ENCODE measurements at places on chromosomes 13 and 19.
A peak's percentile ranks its signal among the peaks of the same experiment; 100 is the strongest.

- DNase-seq = no peak
Observed at GRCh38 chr13:59458908-59459579, 704.7 kb downstream of the DIAPH3 start.

DNA sequence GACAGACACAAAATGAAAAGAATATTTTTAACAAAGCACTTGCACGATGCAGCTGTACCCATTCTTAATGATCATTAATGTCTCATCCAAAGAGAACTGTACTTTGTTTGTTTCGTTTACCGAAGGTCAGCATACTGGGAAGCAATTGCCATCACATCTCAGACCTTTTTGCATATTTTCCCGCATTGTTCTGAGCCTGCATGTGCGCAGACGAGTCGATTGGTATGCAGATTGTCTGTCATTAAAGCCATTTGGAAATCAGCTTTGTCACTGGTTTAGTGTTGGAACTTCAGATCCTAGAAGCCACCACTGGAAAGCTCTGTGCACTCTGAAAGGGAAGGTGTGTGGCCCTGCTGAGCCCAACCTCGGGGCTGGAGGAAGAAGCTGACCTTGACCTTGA is 15.6 kb downstream of the SPACA7 start:
- DNase-seq = no peak

- DNase-seq = peak; percentile 77
Observed at GRCh38 chr19:55580628-55581144, at the start of gene ZNF579. ZNF579 (minus strand) TSS chr19:55580848; CDS start chr19:55579639, 1,209 bp downstream.

- DNase-seq = no peak
Observed at GRCh38 chr13:38255600-38255999, 94.1 kb upstream of the UFM1 start.

DNA sequence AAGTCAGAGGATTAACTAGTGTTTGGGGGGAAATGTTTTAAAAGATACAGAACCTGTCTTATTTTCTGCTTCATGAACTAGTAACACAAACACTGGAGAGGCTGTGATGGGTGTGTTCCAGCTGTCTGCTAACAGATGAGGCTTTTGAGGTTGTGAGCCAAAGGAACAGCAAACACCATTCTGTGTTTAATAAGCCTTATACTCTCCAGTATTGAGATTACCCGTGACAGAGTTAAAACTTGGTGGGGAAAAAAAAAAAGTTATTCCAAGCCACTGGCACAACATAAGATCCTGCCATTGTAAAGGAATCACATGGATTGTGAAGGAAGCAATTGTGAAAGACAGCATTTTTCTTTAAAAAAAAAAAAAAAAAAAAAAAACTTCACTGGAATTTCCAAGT is 48.4 kb downstream of the KCTD12 start:
- DNase-seq = no peak

DNA sequence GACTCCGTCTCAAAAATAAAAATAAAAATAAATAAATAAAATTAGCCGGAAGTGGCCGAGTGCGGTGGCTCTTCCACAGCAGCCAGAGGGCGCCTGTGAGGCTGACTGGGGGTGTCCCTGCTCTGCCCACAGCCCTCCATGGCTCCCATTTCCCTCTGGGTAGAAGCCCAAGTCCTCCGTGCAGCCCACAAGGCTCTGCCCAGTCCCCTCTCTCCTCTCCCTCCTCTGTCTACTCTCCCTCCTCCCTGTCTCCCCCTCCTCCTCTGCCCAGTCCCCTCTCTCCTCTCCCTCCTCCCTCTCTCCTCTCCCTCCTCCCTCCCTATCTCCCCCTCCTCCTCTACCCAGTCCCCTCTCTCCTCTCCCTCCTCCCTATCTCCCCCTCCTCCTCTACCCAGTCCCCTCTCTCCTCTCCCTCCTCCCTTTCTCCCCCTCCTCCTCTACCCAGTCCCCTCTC is 20.4 kb downstream of the MISP start:
- no peak for DNase-seq

GRCh38 chr13:111115061-111115964 is at the start of gene ARHGEF7:
ARHGEF7 (plus strand) TSS chr13:111115310; CDS start chr13:111115527, 217 bp downstream.
- no peak for DNase-seq

DNA sequence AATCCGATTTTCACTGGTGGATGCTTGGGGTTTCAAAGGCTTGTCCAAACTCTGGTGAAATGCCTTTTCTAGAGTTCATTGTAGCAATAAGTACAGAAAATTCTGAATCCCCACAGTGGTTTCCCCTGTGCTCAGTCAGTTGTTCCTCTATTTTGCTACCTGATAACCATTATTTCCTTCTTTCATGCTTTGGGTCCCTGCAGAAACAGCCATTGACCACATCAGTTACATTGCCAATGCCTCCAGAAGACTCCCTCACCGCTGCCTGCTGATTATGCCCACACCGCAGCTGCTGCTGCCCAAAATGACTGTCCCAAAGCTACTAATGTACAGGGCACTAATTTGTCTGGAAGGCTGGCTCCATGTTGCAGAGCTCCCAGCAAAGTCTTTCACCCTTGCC is 517.3 kb downstream of the KLF12 start:
- DNase-seq = no peak

- no peak for DNase-seq
Observed at GRCh38 chr19:1053176-1054101, 13.5 kb upstream of the ARHGAP45 start.

- DNase-seq = no peak
Observed at GRCh38 chr13:42100960-42101359, 52.5 kb downstream of the DGKH start.

DNA sequence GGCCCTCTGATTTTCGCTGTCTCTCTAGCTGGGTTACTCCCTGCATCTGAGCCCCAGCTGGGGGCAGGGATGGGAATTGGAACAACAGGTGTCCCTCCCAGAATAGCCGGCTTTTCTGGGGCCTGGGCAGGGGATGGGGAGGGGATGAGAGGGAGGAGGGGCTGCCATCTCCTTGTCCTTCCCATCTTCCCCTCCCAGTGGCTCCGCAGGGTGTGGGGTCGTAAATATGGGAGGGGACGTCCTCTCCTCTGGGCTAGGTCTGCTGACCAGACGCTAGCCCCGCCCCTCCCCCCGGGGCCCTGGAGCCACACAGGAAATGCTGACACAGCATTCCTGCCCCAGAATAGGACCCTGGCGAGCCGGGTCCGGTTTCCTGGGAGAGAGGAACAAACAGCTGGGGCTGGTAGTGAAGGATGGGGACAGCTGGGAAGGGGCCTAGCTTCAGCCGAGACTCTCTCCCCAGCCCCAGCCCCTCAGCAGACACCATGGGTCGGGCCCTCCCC is 1.1 kb downstream of the RYR1 start:
- peak; percentile 14 for DNase-seq

GRCh38 chr19:50419580-50420035 is 870 bp downstream of the SPIB start:
- DNase-seq = no peak

DNA sequence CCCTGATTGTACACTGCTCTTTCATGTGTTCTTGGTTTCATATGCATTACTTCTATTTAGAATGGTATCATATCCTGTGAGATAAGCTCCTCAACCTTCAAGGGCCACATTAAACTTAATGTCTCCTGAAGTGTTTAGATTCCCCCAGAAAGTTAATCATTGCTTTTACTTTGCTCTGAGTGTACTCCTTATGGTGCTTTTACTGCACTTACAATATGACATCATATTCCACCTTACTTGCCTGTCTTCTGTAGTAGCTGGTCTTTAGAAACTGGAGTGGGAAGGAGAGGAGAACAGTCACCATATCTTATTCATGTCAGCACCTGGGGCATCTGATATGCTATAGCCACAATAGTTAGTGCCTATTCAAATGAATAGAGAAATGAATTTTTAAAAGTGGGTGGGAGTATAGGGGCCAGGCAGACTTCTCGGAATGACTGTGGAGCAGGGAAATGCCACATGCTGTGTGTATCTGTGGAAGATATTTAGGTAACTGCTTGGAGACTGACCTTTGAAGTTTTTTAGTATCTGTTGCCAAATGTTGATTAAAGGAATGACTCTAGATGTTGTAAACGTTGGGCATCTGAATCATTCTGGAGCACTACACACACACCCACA is 40.2 kb downstream of the SLAIN1 start:
- DNase-seq = no peak

DNA sequence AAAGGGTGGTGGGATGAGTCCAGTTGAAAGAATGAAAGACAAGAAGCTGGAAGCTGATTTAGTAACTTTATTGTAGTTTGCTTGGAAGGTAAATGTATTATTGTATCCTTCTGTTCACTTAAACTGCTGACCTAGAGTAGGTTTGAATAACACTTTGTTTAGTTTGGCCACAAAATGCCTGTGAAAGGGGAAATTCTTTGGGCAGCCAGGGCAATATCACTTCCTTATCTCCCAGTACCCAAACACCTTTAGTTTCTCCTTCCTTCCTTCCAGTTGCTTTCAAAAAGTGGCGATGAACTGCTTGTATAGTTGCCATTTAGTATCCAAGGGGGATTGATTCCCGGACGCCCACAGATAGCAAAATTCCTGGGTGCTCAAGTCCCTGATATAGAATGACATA is 120.1 kb downstream of the PAN3 start:
- DNase-seq = no peak

GRCh38 chr13:105936816-105937215 is 598.6 kb downstream of the EFNB2 start:
- DNase-seq = no peak

GRCh38 chr13:100491164-100491842 is 97.3 kb downstream of the GGACT start:
- DNase-seq = no peak

- no peak for DNase-seq
Observed at GRCh38 chr13:60572003-60572798, 175.2 kb downstream of the TDRD3 start.

- DNase-seq = no peak
Observed at GRCh38 chr13:42549552-42549936, 24.4 kb upstream of the TNFSF11 start.

DNA sequence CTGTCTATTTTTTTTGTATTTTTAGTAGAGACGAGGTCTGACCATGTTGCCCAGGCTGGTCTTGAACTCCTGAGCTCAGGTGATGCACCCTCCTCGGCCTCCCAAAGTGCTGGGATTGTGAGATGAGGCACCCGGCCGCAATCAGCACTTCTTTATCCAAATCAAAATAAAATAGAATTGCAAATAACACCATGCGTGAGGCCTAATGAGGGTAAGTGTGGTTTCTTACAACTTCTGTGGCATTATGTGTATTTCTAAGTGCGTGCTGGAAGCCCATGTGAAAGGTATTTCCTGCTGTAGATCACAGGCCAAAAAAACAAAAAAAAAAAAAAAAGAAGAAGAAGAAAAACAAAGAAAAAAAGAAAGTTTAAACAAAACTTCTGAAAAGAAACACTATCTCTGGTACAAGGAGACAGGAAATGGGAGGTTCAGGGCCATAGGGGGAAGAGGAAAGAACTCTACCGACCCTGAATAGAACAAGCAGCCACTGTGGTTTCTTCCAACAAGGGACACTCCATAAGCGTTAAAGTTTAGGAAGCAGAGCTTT is 3.0 kb upstream of the GRAMD1A start:
- DNase-seq = no peak

DNA sequence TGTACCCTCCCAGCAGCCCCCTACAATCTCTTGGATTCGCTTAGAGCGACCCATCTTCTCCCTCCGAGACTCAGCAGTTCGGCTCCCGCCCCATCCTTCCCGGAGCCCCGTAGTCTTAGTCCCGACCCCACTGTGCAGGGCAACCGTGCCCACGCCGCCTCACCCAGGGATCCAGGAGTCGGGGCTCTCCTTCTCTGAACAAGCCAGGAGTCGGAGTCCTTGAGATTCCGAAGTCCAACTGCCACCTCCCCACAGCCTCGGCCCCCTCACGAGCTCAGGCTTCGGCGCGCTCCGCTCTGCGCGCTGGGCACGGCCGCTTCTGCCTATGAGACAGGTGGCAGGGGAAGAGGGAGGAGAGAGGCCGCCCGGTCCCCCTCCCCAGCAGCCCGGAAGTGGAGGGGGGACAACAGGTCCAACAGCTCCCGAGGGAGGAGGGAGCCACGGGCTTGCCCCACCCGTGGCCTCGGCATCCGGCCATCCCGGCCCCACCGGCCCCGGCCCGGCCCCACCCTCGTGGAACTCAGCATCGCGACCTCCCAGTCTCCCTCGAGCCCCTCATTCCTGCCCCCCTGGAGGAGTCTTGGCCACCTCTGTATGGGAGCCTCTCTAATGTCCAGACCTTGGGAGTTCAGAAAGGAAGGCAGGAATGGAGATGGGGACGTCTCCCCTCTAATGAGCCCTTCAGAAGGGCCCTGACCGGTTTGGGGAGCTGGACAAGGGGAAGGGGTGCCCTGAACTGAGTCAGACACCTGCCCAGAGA is at the start of gene PHLDB3:
TSS of gene PHLDB3 (minus strand) at position 321 of the 760 bp plus-strand sequence. CDS start 628 bp downstream, outside the sequence.
- peak; percentile 59 for DNase-seq

DNA sequence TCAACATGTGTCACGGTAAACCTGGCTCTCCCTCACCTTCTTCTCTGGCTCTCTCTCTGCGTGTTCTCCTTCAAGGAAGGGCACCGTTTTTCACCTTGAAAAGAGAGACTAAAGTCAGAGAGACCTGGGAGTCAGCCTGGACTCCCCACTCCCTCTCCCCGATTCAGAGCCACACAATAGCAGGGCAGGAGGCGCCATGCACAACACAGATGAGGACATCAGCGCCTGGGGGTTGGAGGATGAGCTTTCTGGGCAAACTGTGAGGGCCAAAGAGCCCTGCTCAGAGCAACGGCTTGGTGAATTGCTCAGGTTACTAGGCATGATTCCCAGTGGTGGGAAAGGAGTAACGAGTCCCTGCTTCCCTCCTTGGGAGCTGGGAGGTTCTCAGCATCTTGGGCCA is 32.3 kb downstream of the HSPH1 start:
- DNase-seq = no peak

DNA sequence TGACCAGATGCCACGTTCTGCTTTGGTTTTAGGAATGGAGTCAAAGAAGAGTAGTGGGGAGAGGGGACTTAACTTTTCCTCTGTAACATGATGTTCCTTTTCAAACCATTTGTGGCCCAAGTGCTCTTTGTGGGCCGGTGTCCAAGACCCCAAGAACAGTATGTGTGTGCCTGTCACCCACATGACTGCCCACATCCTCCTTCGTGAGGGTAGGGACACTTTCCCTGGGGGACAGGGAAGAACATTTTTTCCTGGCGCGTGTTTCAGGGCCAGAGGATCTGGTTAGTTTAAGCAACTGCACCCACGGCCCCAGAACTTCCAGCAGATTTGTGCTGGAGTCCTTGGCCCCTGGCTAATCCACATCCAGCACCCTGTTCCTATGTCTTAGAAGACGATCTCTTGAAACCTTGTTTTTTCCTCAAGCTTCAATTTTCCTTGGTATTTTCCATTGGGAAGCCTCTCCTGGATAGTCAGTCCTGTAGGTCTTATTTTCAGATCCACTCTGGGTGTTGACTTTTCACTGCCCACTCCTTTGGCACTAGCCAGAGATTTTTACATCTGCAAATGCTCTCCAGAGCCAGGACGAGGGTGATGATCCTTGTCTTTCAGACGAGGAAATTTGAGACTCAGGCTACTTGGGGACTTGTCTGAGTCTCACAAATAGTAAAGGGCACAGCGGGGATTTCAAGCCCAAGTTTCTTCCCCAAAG is 10.8 kb upstream of the CCDC97 start:
- DNase-seq = no peak

Data from C1 segment of cervical spinal cord (tissue), 14 donors.